ENCODE measurements at places on chromosomes 16 and 17. TPM values are rescaled to one million over a fixed set of nuclear protein-coding genes. Genes with fewer than 3 reads are reported as not detected.
A peak's percentile ranks its signal among the peaks of the same experiment; 100 is the strongest.

GRCh38 chr16:48330841-48331192, 54.4 kb downstream of the SIAH1 start:
- DNase-seq = no peak

GRCh38 chr16:5064915-5065314, 841 bp downstream of the C16orf89 start:
- DNase-seq = peak; percentile 45

- no peak for DNase-seq
Measured at GRCh38 chr17:17970699-17971430, 1.3 kb downstream of the TOM1L2 start.

GRCh38 chr16:71439523-71439922, 2.3 kb downstream of the TLE7 start:
- no peak for DNase-seq

- DNase-seq = no peak
Measured at GRCh38 chr17:73074566-73074965, 17.9 kb downstream of the SLC39A11 start.

GRCh38 chr17:79844869-79845600, 5.8 kb upstream of the CBX4 start:
- peak; percentile 90 for DNase-seq

CCDC102A gene
- 14.8 TPM for total RNA-seq

DNASE1L2 gene
- total RNA-seq = 1.7 TPM

DNA sequence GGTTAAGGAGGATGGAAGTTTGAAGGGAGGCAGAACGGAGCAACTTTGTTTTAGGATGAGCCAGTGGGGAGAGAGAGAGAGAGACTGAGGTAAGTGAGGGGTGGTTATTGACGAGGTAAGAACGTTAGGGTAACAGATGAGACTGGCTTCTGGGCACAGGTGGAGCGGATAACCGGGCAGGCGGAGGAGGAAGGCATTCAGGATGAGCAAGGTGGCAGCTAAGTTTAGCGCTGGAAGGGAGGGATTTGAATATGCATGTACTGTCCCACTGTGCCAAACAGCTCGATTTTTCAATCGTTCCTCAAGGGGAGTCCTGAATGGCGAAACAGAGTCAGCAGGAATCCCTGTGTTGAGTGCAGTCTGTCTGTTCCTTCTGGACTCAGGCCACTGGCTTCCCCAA, 35.8 kb downstream of the CACNG3 start:
- no peak for DNase-seq

GRCh38 chr16:72424757-72425156, 252.8 kb upstream of the PMFBP1 start:
- DNase-seq = no peak

DNA sequence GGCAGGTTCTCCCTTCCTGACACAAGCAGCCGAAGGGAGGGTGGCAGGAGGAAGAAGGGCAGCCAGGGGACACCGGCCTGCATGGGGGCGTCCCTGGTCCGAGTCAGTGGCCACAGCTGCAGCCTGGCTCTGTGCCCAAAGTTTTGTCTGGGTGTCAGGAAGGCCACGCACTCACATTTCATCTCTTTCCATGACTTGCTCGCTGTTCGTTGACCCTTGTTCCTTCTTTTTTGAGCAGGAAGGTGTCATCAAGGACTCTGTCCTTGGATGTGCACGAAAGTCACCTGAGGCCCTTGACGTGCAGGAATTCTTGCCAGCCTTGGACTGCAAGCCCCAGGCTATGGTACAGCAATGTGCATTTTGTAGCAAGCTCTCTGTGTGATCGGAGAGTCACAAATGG, 93.3 kb downstream of the TNFRSF13B start:
- DNase-seq = peak; percentile 18

PDXDC1 gene
- total RNA-seq = 57.6 TPM

GRCh38 chr17:45813048-45813725, 29.1 kb downstream of the CRHR1 start:
- DNase-seq = no peak

WFIKKN1 gene
- 0.49 TPM for total RNA-seq

DNA sequence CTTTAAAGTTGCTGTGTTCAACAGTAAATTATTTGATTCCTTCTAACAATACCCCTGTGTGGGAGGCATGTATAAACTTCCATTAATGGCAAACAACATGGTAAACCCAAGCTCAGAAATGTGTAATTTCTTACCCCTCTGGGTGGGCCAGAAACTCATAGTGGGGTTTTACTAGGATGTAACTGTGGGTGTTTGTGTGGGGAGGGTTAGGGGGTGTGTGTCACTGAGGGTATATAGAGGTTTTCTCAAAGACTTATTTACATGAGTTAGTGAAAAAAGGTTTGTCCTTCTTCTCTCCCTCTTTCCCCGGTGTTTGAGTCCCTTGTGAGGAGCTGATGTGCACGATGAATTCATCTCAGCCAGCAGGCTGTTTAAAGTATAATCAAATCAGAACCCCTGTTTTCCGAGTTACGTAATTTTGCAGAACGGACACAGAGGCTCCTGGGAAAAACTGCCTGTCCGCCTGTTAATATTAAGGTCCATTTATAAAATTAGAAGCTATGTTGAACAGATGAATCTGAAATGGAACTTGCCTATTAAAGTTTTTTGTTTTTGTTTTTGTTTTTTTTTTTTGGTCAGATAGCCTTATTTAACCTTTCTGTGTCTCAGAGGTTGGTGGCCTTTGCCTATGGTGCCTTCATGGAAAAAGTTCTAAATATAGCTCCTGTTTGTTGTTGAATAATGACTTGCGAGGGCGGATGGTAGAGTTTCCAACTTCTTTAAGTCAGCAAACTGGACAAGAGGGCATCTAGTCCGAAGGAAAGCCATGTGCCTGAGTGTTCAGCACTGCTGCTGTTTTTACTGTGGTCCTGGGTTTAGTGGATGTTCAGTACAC, 73.3 kb downstream of the MSI2 start:
- no peak for DNase-seq

- no peak for DNase-seq
Measured at GRCh38 chr16:86673090-86673955, 95.0 kb downstream of the FOXL1 start.

DNA sequence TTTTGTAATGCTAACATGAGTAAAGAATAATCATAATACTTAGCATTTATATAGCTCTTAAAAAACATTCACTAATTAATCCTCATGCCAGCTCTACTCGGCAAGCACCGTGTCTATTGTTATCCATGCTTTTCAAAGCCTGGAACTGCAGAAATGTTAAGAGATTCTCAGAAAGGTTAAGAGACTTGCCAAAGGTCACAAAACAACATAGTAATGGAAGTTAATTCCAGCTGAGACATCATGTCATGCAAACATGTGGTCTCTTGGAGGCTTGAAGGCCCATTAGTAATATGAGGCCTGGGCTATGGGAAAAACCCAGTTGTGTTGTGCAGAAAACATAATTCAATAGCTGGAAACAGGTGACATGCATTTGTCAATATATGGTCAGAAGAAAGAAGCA, 389.9 kb upstream of the GOT2 start:
- no peak for DNase-seq

- no peak for DNase-seq
Measured at GRCh38 chr16:84027625-84028024, 15.0 kb downstream of the SLC38A8 start.

DNA sequence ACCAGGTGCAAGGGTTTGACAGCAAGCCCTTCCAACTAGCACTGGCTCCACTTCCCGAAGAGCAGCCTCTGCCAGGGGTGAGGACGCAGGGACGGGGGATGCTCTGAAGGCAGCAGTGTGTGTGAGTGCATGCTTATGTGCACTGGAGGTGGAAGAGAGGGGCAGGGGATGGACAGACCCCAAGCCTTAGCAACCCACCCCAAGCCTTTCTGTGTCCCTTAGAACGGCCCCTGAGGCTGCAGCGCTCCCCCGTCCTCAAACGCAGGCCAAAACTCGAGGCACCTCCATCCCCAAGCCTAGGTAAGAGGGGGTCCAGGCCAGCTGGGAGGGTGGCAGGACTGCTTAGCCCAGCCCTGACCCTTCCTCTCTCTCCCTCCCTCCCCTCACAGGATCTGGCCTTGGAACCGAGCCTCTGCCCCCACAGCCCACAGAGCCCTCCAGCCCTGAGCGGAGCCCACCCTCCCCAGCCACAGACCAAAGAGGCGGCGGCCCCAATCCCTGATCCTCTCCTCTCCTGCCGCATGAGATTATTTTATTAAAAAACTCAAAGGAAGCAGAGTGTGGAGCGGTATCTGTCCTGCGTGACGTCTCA, 2.9 kb downstream of the ACD start:
- DNase-seq = no peak

DNA sequence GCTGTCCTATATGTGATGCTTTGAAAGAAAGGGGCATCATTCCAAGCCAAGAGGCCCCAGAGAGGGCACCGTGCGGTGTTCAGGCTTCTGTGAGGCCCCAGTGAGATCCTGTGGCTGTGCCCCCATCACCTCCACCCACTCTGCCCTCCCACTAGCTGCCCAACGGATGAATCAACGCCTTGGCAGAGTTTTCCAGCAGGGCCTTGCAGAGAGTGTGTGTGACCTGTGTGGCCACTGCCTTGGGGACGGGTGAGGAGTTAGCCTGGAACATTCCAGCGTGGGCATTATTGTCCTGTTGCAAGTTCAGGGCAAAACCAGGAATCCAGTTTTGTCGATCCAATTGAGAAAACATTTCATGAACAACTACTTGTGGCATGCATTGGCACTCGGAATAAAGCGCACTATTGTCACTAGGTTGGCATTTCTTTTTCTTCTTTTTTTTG, 53.7 kb downstream of the SF3B3 start:
- no peak for DNase-seq

- DNase-seq = no peak
Measured at GRCh38 chr17:82816358-82816757, 23.5 kb downstream of the ZNF750 start.

DNA sequence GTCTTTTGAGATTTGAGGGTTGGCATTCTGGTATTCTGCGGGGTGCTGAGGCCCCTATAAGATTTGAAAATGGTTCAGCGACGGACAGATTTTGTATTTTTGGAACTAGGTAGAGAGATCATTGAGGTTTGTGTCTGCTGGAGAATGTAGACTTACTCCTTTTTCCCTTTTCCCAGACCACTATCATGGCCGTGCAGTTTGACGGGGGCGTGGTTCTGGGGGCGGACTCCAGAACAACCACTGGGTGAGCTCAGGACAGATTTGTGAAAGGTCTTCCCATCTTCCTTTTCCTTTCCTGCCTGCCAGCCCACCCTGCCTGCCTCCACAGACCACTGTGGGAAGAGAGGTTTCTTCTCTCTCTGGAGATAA, 572 bp downstream of the PSMB6 start:
- DNase-seq = no peak

HBQ1 gene
- not detected for total RNA-seq

- DNase-seq = no peak
Measured at GRCh38 chr17:68196394-68197090, 51.3 kb upstream of the AMZ2 start.

DNA sequence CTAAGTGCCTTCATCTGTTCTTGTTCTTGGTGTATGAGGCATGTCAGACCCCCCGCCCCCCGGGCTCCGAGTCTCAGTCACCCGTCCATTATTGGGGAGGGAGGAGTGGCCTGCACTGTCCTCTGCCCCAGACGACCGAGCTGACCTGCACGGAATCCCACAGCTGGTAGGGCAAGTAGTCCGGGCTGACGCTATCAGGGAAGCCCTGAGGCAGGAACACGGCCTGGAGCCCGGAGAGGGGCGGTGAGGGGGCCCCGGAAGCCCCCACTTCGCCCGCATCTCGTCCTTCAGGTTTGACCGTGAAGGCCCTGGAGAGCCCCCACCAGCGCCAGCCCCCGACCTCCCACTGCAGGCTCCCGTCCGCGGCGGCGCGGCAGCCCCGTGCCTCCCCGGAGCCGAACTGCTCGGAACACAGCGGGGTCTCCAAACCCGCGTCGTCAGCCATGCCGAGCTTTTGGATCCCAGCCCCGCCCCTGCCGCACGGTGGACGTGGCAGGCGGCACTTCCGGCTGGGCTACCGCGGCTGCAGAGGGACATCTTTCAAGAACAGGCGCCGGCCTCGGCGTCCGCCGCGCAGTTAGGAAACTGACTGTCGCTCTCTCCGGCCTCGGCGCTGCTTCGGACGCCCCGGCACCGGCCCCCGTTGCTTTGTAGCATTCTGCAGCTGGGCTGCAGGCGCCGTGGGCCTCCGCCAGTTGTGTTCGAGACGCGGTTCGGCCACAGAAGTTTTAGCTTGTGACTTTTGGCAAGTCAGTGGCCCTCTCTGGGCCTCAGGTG, at the start of gene RUSF1:
Gene RUSF1 (minus strand): TSS at position 463 of the 777 bp plus-strand sequence. CDS start 18 bp downstream, at position 445.
- peak; percentile 98 for DNase-seq

GLIS2 gene
- total RNA-seq = 4.1 TPM

MMP2 gene
- 102 TPM for total RNA-seq

GNGT2 gene
- 20.1 TPM for total RNA-seq

DNA sequence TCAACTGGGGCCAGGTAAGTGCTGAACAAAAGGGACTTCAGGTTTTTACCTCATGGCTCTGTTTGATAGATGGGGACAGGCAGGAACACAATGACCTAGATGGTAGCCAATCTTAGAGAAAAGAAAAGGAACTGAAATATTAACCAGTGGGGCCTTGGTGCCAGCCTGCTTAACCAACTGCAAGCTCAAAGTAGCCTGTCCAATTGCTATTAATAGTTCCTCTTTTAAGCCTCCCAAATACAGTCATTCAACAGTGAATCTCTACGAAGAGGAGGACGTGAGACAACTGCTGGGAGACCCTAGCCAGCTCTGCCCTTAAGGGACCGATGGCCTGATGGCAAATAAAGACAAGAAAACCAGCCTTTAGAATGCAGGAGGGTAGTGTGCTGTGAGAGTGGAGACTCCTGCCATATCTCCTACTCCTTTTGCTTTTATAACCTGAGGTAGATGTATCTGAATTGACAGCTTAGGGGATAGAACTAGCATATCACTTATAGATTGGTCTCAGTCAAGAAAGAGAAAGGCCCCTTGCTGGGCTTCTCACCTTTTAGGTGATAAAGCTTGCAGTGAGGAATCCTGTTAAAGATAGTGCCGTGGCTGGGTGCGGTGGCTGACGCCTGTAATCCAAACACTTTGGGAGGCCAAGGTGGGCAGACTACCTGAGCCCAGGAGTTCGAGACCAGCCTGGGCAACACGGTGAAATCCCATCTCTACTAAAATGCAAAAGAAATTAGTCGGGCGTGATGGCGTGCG, 28.3 kb downstream of the ARSG start:
- no peak for DNase-seq

RNF43 gene
- 1.6 TPM for total RNA-seq

GRCh38 chr17:79952265-79952877, 83.3 kb downstream of the TBC1D16 start:
- DNase-seq = no peak

GRCh38 chr17:64718058-64718457, 56.0 kb upstream of the SMURF2 start:
- DNase-seq = no peak

DNA sequence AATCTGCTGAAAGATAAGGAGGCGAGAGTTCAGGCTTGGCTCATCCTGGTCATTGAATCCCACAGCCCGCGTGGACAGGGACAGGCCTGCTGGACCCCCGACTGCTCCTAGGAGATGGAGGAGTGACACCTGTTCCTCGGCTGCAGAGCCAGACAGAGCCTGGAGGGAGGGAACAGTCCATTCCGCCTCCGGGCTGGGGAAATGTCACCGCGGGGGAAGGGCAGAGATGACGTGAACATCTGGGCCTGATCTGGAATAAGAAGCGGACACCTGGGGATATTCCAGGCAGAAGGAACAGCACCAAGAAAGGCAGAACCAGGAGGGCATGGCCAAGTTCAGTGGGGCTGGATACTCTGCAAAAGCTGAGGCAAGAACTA, 1.5 kb downstream of the ZNF747 start:
- DNase-seq = no peak

- DNase-seq = peak; percentile 88
Measured at GRCh38 chr16:67393111-67393787, at the start of gene TPPP3. Gene TPPP3 (minus strand): TSS chr16:67393498. CDS start chr16:67391111, 2,387 bp downstream.

All from spleen (tissue), 13 donors.